ENCODE measurements at places on chromosomes 6 and 20.
A peak's percentile ranks its signal among the peaks of the same experiment; 100 is the strongest.

DNA sequence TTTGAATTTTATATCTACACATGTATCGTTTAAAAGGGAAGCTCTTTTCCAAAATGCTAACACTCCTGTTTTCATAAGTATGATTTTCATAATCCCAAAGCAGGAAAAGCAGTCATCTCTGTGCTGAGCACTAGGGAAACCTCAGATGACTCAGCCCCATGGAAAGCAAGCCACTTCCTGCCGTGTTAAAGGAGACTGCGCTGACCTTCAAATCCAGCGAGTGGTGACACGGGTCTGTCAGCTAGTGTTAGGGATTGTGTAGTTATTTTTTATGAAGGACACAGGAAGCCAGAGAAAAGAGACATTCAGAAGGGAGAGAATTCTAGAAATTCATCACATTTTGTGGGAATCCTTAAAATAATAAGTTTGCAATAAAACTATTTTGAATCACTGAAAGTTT lies 57.0 kb upstream of the CD93 start:
- DNase-seq, result no peak

DNA sequence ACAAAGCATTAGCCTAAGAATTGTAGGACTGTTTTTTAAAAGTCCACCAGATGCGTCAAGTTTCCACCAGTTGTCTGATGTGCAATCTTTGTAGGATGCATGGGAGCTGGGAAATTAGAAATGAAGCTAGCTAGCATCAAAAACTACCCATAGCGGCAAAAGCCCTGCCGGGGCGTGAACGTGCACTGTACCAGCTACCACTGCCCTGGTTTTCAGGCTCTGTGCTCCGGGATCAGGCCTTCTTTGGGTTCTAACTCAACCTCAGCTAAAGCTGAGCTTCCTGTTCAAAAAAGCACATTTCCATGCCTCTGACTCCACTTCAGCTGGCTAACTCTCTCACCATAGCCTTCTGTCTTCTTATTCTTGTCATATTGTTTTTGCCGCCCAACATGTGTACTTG lies 26.9 kb upstream of the FUCA2 start:
- DNase-seq, result no peak

DNA sequence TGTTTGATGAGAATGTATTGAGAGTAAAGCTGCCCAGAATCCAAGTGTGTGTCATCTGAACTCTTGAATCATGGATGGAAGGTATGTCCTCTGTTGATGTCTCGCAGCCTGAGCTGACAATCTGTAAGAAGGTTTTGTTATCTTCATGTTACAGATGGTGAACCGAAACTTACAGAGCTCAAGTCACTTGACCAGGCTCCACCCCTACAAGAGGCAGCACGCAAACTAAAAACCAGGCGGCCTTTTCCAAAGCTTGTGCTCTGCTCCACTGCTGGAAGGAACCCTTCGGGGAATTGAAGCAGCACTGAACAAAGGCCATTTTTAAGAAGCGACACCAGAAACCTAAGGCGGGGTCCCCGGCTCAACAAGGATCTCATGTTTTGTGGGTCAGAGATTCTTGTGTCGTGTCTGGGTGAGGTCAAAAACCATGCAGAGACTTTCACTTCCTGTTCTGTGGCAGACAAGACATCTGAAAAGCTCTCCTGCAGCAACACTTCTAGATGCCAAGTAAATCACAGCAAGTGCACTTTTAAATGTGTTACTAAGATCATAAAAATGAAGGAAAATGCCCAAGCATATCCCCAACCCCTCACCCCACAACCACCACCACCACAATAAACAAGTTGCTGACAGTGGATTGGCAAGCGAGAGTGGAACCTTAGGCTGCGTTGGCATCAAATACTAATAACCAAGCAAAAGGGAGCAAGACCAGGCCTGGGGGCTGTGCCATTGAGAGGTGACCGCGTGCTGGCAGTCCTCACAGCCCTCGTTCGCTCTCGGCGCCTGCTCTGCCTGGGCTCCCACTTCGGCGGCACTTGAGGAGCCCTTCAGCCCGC lies 27.3 kb downstream of the NQO2 start:
- no peak for DNase-seq

DNA sequence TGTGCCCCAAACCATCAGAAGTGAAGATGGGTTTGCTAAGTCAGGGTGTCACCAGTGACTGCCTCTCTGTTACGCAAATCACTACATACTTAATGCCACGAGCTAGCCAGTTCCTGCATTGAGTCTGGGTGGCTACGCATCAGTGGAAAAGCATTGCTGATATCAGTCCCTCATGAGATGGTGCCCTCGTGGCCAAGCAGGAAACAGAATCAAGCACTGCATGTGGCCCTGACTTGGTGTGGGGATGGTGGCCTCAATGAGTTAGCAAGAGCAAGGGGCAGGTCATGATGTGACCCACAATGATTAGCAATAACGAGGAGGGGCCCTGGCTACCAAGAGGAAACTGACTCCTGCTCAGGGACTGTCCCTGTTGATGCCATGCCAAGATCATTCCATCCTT lies 51.6 kb upstream of the FNDC1 start:
- DNase-seq, result no peak

DNA sequence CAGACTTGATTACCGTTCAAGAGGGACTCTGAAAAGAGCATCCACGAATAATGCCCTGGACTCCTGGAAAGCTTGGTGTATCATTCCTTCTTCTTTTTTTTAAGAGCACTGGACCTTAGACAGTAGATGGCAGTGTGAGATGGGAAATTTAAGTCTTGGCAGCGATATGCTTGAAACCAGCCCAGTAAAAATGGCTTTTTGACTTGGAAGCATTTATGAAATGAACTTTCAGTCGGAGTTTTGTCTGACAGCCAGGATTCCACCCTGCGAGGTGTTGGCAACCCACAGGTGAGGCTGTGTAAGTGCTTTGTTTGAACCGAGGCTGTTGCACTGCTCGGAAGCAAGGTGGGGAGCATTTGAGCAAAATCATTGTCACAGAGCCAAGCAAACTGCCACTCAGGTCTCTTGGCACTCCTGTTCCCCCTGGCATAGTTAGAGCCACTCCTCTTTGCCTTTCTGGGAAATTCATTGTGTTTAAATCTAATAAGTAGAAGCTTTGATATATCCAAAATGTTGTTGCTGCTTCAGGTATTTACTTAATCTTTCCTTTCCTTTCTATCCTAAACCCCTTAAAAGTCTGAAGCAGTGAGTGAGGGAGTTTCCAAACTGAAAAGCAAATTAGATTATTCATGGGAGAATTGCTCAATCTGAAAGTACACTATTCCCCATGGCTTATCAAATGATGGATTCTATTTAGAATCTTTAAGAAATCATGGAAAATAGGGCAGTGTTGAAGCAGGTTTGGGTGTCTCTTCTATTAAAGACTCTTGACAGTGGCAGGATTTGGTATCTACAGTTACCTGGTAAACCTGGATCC lies 272.8 kb upstream of the SLC35B3 start:
- DNase-seq, result peak; percentile 66

DNA sequence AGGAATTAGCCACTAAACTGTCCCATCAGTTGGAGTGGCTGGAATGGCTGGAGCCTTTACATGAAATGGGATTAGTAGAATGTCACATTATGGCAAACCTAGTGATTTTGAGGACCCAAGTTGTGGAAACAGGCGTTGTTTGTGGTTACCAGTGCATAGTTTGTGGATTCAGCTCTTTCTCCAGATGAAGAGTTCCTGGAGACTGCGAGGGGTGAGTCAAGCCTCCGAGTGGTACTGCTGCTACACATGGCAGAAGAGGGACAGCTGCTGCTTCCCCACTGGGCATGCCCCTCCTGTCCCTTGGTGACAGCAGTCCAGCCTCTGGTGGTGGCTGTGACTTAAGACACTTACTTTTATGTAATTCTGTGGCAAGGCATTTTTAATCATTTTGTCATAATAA lies 94.2 kb upstream of the SCP2D1 start:
- no peak for DNase-seq

- no peak for DNase-seq
Observed at GRCh38 chr6:33029328-33030184, 20.2 kb upstream of the HLA-DOA start.

- no peak for DNase-seq
Observed at GRCh38 chr6:33443025-33443424, 11.4 kb upstream of the ZBTB9 start.

GRCh38 chr6:4300917-4301316 lies 165.5 kb upstream of the ECI2 start:
- no peak for DNase-seq

DNA sequence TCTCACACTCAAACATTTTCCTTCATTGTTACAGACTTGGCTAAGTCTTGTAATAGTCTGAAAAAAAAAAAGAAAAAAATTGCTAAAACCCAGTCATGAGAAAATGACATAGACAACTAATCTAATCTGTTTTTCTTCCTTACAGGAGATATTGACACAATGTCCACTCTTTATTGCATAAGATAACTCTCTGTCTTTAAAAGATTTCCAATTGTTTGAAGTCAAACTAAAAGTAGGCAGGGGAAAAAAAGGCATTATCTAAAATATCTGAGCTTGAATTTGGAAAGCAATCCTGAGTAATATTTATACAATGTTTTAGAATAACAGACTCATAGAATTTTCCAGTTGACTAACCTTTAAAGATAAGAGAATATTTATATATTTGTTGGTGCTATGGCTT lies 233.0 kb upstream of the CEP162 start:
- DNase-seq, result no peak

DNA sequence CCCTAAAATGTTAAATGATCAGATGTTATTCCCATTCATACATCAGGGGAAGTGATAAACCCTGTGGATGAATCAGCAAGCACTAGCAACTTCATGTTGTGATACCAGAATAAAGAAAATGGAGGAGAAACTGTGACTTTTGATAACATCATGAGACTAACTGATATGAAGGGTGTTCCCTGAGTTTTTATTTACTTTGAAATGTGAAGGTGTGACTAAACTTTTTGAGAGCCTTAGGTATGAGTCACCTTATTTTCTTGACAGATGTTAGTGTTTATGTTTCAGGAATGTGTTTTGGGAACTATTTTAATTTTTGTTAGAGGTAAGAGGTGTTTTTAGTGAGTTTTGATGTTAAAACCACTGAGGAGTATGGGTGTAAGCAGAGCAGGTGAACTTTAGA lies 4.4 kb downstream of the PARD6B start:
- DNase-seq, result no peak

GRCh38 chr20:60054716-60055634 lies 96.8 kb downstream of the CDH26 start:
- DNase-seq, result no peak

DNA sequence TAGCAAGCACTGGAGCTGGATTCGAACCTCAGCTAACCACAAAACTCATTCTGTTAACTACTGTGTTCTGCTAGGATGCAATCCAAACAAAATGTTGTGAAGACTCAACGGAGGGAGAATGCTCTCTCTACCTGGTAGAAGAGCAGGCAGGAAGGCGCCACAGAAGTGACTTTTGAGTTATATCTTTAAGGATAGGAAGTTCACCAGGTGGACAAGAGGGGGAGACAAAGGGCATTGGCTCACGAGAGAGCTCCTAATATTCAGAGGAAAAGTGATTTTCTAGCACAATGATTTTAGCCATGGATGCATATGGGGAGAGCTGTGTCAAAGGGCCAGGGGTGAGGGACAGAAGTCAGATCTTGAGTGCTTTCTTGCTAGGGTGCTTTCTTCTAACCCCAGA lies 108.4 kb upstream of the MAFB start:
- DNase-seq, result no peak

DNA sequence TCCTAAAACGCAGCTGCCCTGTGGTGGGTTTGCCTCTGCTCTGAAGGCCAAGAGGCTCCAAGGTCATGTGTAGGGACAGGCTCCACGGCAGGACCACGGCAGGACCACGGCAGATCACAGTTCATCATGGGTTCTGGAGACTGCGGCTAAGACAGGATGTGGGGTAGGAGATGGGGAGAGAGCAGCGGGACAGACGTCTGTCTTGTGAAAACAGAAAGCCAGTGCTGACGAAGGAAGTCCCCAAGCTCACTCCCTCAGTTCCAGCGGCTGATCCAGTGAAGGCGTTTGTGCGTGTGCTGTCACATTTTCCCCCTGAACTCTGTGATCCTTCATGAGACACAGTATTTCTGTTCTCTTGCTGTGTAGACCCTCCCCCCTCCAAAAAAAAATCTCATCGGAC lies 67.9 kb upstream of the PTGIS start:
- no peak for DNase-seq

DNA sequence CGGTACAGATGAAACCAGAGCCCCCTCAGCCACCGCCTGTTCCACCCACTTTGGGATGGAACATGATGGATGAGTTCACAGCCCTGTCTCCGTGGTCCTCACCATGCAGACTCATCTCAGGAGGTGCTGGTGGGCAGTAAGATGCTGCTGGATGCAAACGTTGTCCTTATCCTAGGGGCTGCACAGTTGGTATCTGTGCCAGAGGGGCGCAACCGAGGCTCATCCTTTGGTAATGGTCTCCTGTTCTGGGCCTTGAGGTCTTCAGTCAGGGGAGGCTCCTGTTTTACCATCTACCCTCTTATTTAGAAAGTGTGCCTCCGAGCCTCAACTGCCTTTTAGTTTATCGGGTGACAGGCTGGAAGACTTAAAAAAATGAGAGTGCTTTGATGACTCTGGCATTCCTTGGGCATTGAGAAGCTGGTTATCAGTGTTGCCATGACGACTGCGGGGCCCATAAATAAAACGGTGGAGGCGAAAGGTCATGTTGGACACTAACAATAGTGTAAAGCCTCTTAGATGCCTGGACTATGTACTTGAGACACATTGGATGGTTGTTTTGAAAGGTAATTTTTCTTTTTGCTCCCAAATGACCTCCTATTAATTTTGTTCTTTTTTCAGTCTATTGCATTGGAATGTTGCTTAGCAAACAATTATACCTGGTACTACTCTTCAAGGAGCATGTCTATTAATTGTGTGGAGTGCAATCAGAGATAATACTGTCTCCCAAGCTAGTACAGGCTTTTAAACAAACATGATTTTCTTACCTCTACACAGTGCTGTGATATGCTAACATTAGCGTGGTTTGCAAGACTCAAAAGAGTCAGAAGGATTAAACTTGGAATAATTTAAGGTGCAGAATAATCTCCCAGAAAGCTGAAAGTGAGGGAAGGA lies 74.2 kb upstream of the DSP start:
- DNase-seq, result no peak

DNA sequence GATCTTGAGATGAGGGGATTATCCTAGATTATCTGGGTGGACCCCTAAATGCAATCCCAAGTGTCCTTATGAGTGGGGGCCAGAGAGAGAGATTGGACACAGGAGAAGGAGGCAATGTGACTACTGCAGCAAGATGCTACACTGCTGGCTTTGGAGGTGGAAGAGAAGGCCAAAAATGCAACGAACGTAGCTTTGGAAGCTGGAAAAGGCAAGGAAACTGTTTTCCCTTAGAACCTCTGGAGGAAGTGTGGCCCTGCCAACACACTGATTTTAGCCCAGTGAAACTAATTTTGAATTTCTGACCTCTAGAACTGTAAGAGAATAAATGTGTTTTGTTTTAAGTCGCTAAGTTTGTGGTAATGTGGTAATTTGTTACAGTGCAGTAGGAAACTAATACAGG lies 15.7 kb downstream of the PPARD start:
- DNase-seq, result no peak

GRCh38 chr6:56668158-56668557 lies 25.5 kb upstream of the DST start:
- no peak for DNase-seq

All from NCI-H2081 treated with DMSO at 0.1 percent for 48 hours (cell line).